ENCODE measurements at places on chromosomes 11 and 22.

DNA sequence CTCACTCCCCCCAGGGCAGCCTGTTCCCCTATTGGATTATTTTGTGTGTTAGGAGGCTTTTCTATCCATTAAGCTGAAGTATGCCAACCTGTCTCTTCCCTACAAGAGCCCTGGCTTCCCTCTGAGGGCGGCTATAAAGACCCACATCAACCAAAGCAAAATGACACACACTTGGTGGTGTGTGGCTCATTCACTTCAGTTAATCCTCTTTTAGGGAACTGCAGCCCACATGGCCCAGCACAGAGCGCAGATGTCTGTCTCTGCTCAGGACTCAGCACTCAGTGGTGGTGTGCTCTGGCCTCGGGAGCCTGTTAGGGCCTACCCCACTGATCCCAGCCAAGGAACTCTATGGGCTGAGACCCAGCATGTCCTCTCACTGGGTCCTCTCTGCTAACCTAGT lies 32.2 kb upstream of the LRRC10B start:
- DNase-seq = no peak

DNA sequence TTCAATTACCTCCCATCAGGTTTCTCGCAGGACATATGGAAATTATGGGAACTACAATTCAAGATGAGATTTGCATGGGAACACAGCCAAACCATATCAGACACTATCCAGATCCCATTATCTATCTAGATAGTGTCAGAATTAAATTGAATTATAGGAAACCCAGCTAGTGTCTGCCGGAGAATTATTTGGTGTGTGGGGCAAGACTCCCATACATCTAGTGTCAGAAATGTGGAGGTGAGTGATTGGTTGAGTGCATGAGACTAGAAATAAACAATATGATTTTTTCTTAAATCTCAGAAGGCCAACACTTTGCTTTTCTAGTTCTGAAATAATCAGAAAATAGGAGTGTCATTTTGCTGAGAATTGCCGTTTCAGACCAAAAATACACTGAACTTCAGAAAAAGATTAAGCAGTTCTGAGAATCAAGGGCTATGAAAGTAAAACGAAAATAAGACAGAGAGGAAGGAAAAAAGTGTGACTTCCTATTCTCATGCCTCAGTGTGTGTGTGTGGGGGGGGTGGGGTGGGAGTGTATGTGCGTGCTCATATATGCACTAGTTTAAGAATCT lies 21.3 kb downstream of the CASP12 start:
- no peak for DNase-seq

- no peak for DNase-seq
These were observed 341.8 kb upstream of the CCDC179 start for GRCh38 chr11:23201936-23202522.

GRCh38 chr11:14075118-14076078 lies 112.9 kb downstream of the SPON1 start:
- peak; percentile 51 for DNase-seq

DNA sequence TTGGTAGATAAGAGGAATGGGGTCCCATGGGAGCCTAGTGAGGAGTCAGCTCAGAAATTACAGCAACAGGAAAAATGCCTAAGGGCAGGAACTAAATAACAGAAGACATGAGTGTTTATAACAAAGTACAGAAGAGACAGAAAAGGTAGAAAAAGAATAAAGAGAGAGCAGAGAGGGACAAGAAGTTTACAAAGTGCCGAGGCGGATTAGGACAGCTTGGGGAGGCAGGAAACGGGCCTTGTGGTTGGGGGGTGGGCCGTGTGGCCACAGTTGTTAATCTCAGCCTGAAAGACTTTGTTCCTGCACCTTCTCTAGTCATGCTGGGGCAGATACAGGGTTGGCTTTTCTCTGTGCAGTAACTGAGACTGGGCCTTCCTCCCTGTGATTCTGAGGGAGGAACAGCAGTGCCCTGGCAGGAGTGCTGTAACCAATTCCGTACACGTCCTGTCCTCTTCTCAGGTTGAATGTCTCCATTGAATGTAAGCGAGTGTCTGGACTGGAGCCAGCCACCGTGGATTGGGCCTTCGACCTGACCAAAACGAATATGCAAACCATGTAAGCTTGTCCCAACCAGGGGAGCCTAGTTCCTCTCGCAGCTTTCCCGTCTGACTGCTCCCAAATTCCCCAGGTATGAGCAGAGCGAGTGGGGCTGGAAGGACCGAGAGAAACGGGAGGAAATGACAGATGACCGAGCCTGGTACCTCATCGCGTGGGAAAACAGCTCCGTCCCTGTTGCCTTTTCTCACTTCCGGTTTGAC lies 13.2 kb downstream of the NAA40 start:
- DNase-seq = no peak
